ENCODE measurements at places on chromosomes 3 and 15.

DNA sequence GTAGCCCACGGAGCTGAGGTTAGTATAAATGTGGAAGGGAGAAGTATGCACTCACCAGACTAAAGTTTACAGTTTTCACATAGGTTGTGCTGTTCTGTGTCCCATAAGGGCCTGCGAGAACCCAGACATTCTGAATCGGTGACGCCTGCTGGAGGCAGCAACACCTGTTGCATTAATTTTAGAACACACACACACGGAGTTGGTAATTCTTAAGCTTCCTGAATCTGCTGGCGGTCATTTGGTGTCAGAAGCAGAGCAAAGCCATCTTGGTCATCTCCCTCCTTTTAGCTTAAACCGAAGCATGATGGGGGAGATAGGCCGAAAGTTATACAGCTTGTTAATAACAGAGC, 41.1 kb upstream of the AP3B2 start:
- DNase-seq, result no peak

DNA sequence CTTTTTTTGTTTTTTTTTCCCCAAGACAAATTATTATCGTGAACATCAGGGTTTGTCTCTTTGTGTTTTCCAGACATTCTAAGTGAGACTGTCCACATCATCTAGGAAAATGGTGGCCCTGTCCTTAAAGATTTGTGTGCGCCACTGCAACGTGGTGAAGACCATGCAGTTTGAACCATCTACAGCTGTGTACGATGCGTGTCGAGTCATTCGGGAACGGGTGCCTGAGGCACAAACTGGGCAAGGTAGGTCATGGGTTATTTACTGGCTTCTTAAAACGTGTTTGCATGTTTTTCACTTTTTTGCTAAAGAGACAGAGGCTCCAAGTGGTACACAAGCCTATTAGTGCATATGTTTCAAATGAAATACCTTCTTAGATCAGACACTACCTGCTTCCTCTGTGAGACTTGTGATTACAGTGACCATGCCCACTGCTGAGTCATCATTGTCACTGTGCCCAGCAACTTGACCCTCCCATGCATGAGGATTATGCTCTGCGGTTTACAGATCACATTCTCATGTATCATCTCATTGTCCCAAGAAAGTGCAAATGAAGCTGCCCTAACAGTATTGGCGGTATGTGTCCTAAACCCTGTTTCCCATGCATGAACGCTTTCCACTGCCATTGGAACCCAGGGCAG, 395.2 kb upstream of the TPM1 start:
- no peak for DNase-seq

DNA sequence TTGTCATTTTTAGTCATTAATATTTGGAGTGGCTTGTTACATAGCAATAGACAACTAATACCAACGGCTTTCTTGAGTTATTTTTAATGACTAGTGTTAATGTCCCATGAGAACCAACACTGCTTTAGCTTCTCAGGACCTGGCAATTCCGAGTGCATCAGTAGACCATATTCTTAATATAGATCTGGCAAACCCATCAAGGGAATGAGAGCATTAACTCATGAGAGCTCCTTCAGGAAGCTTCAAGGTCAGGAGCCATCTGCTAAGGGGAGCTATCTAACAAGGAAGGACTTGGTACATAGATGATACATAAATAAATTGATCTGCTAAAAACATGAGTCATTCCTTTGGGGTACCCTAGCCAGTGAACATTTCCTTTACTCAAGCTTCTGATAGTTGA, 122.6 kb upstream of the EPHA3 start:
- no peak for DNase-seq

- peak; percentile 64 for DNase-seq
These were observed 14.2 kb downstream of the CIB1 start for GRCh38 chr15:90219421-90220141.

- no peak for DNase-seq
These were observed 13.0 kb upstream of the CACNA2D2 start for GRCh38 chr3:50516440-50516871.

GRCh38 chr3:42148982-42149432, 57.9 kb downstream of the TRAK1 start:
- DNase-seq, result no peak

- DNase-seq, result no peak
These were observed 444.0 kb upstream of the AGTR1 start for GRCh38 chr3:148253713-148254112.

DNA sequence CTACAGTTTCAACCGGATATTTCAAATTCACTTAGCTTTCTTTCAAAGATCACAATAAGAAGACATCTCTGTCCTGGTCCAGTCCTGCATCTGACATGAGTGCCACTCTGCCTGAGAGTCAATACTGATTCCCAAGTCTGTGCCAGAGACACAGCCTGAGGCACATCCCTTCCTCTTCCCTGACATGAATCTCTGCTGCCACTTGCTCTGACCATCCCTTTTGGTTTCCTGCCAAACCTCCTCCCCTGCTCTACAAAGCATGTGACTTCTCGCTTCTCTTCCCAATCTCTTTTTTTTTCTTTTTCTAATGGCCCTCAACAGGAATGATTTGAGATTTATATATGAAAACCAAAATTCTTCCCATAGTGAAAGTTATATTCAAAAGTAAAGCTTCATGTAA, 117.9 kb downstream of the MECOM start:
- DNase-seq, result no peak

GRCh38 chr3:11170052-11170770, 15.9 kb downstream of the HRH1 start:
- DNase-seq, result no peak

GRCh38 chr15:71443538-71443937, 328.3 kb downstream of the THSD4 start:
- DNase-seq, result peak; percentile 20

- no peak for DNase-seq
These were observed 206.7 kb upstream of the LINGO1 start for GRCh38 chr15:77839456-77839855.

GRCh38 chr3:193114431-193115340, 126.3 kb upstream of the PLAAT1 start:
- no peak for DNase-seq

- DNase-seq, result no peak
These were observed 45.4 kb upstream of the TMC3 start for GRCh38 chr15:81419332-81419943.

- no peak for DNase-seq
These were observed 32.1 kb downstream of the PLCL2 start for GRCh38 chr3:16916840-16917239.

- no peak for DNase-seq
These were observed 402.4 kb downstream of the RBMS3 start for GRCh38 chr3:29683018-29683993.

GRCh38 chr3:62835554-62836236, 39.5 kb downstream of the CADPS start:
- DNase-seq, result no peak

GRCh38 chr3:107251819-107252218, 125.4 kb upstream of the CCDC54 start:
- DNase-seq, result no peak

GRCh38 chr3:143045639-143046038, 44.3 kb downstream of the U2SURP start:
- DNase-seq, result no peak

- no peak for DNase-seq
These were observed 28.2 kb downstream of the TGM4 start for GRCh38 chr3:44902628-44903027.

DNA sequence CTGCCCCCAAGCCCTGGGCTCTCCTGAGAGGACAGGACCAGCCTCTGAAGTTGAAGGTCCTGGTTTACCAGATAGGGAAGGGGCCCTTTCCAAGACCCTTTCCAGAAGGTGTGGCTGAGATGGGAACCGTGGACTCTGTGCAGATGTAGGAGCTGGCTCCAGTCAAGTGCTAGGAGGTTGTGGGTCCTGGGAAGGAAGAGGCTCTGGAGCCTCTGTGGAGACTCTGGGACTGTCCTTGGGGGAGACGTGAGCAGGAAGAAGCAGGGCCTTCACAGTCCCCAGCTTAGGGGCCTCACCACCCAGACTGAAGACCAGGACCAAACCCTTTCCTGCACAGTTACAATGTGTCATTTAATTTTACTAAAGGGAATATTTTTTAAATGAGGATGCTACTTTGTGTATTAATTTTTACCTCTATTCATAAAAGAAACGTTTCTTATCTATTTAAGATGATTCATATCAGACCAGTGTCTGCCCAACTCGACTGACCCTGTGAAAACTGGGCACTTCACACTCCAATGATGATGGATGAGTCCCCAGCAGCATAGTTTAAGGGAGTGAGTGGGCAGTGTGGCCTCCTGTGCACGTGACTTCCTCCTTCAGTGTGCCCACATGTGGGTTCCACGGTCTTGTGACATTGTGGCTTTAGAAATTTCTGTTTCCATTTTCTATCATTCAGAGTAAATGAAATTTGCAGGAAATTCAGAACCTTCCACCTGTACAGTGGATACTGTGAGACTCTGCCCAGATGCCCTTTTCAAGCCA, 10.9 kb downstream of the CCR5AS start:
- DNase-seq, result no peak

DNA sequence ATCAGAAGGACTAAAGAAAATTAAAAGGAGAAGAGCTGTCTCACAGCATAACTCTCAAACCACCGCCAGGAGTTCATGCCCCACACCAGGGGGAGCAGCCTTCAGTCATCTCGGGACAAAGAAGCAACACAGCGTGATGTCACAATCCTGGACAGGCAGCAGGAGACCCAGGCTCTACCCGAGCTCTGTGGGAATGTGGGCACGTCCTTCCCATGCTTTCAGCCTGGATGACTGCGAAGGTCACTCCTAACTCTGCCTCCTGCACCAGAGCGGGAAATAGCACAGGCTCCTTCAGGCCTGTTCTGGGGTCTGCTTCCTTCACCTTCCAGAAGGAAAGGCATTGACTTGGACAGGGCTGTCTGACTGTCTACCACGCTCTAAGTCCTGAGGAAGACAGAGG, 31.3 kb downstream of the NOX5 start:
- DNase-seq, result no peak
